Activated CD8-positive, alpha-beta memory T cell treated with anti-CD3 and anti-CD28 coated beads, Interleukin-2, amount 10 ng/mL, durations not matched to agents 7 days and 5 days (primary cell): ENCODE measurements at places on chromosomes 5 and 9.
A peak's percentile ranks its signal among the peaks of the same experiment; 100 is the strongest.

GRCh38 chr5:83709973-83710372 lies 10.7 kb downstream of the HAPLN1 start:
- DNase-seq = no peak

DNA sequence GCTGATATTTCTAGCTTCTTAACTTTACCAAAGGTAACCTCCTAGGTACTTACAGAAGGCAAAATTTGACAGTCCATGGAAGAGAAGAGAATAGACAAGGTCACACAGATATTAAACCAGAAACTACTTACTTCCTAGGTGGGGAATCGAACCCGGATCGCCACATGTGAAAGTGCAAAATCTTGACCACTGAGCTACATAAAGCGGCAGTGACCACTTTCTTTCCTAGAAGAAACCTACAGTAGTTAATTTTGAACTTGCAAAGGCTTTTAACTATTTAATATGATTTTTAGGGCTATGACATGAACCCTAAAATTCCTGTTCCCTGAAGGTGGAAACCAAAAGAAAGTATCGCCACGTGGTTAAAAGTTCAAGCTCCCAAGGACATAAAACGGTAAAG lies 20.3 kb upstream of the ATOSB start:
- DNase-seq = no peak

DNA sequence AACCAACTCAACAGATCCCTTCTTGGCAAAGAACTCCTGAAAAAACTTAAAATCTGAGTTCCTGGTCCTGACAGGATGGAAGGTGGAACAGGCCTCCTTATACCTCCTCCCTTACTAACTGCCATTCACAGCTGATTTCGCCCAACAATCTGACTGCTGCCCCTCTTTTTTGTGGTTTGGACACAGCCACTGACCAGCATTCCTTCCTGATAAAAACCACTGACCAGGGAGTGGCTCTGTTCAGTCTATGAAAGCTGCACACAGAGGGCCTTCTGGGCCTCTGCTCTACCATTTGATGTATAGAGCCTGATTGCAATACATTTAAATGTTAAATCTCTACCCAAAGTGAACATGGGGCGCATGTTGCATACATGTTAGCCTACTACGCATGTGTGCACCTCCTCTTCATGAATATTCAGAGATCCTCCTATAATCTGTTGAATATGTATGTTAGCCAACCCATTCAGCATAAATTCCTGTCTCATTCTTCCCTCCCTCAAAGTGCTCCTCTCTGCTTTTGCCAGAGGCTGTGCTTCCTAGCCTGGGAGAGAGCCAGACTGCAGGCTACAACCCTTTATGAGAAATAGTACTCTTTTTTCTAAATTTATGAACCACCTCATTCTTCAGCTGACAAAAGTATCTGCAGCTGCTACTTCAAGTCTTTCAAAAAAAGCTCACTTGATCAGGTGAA lies 93.7 kb upstream of the MRPS30 start:
- no peak for DNase-seq

GRCh38 chr5:7663808-7664207 lies 187.1 kb downstream of the CFAP90 start:
- DNase-seq = no peak

DNA sequence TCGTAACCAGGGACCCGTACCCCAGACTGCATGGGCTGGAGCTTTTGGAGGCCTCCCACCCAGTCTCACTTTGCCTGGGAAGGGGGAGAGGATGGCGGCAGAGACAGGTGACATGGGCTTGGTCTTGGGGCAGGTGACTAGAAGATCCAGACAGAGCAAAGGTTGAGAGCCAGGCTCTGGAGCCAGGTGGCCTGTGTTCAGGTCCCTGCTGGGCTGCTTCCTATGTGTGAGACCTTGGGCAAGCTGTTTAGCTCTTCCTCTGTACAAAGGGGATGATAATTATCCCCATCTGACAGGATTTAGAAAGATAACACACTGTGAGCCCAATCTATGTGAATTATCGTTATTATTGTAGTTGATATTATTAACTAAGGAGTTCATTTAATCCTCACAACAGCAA lies 16.1 kb upstream of the NDST1 start:
- no peak for DNase-seq

- DNase-seq = no peak
Measured at GRCh38 chr5:109767997-109768396, 78.3 kb downstream of the MAN2A1 start.

GRCh38 chr9:126668058-126668457 lies 54.3 kb downstream of the LMX1B start:
- no peak for DNase-seq

GRCh38 chr5:124996023-124996763 lies 249.8 kb upstream of the ZNF608 start:
- no peak for DNase-seq

- no peak for DNase-seq
Measured at GRCh38 chr5:151739939-151740335, 18.5 kb downstream of the ATOX1 start.

GRCh38 chr5:139262742-139263445 lies 30.6 kb upstream of the MATR3 start:
- peak; percentile 83 for DNase-seq

DNA sequence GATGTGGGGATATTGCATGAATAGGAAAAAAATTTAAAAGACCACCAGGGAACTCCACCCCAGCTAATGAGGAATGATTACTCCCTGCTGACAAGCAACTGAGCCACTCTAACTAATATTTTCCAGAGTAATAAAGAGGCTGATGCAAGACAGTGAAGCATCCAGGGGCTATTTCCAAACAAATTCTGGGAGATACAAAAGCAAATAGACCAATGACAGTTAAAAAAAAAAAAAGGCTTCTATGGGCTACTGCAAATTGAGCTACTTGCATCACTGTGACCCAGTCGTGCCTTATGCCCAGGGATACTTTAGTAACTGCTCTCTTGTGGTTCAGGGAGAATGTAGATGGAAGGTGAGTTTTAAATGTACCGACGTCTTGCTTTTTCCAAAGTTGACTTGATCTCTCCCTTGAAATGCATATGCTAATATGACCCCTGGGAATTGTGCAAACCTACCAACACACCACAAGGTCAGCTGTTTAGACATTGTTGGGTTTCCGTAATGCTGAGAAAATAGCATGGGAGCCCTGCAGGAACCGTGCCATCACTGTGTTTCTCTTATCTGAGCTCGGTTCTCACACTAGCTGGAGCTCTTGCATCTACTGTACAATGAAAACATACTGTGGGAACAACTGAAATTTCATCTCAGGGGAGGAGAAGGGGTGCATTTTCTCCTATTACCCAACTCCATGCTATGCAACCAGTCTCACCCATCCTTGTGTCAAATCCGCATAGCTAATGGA lies 250.6 kb upstream of the MAP3K1 start:
- no peak for DNase-seq
